ENCODE measurements at places on chromosomes 6 and 20. TPM values are rescaled to one million over a fixed set of nuclear protein-coding genes. Genes with fewer than 3 reads are reported as not detected.

- no peaks in the 10 kb centered on the region for H3K27me3 ChIP-seq
- no peak overlapping the region for H3K4me3 ChIP-seq
- H3K4me1 ChIP-seq = no peaks in the 10 kb centered on the region
- H3K27ac ChIP-seq = no peak overlapping the region
These were observed 107.6 kb upstream of the KHDRBS2 start for GRCh38 chr6:62393608-62394007.

Gene TCP11
- not detected for total RNA-seq

Gene OLIG3
- total RNA-seq = not detected

DNA sequence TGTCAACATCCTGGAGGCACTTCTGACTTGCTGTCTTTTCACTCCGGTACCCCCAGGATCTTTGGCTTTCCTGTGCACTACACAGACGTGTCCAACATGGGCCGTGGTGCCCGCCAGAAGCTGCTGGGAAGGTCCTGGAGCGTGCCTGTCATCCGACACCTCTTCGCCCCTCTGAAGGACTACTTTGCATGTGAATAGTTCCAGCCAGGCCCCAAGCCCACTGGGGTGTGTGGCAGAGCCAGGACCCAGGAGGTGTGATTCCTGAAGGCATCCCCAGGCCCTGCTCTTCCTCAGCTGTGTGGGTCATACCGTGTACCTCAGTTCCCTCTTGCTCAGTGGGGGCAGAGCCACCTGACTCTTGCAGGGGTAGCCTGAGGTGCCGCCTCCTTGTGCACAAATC, 12.0 kb upstream of the MAPRE1 start:
- H3K27me3 ChIP-seq = no peaks in the 10 kb centered on the region
- DNase-seq = no peak
- H3K4me3 ChIP-seq = no peak overlapping the region
- H3K4me1 ChIP-seq = no peaks in the 10 kb centered on the region

GRCh38 chr6:11563793-11564192, 26.2 kb downstream of the TMEM170B start:
- no peak for DNase-seq
- peaks cover 6% of the 10 kb centered on the region for H3K27me3 ChIP-seq
- H3K4me3 ChIP-seq = no peak overlapping the region
- no peaks in the 10 kb centered on the region for H3K36me3 ChIP-seq
- no peak overlapping the region for H3K27ac ChIP-seq

DNA sequence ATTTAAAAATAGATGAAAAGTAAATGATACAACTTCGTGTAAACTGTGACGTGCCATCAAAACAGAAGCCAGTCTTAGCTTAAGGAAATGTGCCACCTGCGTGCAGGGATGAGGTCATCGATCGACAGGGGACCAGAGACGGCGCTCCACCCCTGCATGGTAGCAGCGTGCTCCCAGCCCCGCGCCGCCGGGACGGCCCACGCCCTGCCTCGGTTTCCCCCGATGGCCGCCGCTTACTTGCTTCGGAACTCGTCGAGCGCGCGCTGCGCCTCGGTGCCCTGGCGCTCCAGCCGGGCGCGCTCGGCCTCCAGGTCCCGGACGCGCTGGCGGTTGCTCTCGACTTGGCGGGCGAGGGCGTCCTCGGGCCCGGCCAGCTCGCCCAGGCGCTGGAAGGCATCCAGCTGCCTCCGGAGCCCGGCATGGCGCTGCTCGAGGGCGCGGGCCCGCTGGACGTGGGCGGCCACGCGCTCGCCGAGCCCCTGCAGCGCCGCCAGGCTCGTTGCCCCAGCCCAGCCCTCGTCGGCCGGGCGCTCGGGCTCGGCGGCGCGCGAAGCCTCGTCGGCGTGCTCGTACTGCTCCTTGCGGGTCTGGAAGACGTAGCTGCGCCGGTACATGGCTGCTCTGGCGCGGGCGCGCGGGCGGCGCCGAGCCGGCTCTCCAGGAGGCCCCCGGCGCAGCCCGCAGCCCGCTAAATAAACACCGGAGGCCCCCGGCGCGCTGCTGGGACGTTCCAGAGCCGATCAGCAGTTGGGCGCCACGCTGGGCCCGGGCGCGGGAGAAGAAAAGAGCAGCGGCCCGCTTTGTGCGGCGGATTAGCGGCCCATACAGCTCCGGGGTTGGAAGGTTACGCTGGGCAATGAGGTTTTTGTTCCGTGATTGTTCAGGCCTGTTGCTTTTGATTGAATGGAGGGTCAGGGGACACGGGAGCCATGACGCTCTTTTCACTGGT, at the start of gene BFSP1:
Gene BFSP1 (minus strand): TSS at position 664 of the 949 bp plus-strand sequence. CDS start 50 bp downstream, at position 614.
- no peak within 1 kb of the TSS for H3K27ac ChIP-seq
- H3K4me3 ChIP-seq = no peak within 1 kb of the TSS
- H3K27me3 ChIP-seq = no peaks in the 10 kb centered on the region
- DNase-seq = no peak
- no peaks in the 10 kb centered on the region for H3K4me1 ChIP-seq
- no peaks in the 10 kb centered on the region for H3K36me3 ChIP-seq

GRCh38 chr6:154932515-154933027, 62.5 kb upstream of the TIAM2 start:
- H3K27me3 ChIP-seq = no peaks in the 10 kb centered on the region
- H3K4me3 ChIP-seq = no peak overlapping the region

DNA sequence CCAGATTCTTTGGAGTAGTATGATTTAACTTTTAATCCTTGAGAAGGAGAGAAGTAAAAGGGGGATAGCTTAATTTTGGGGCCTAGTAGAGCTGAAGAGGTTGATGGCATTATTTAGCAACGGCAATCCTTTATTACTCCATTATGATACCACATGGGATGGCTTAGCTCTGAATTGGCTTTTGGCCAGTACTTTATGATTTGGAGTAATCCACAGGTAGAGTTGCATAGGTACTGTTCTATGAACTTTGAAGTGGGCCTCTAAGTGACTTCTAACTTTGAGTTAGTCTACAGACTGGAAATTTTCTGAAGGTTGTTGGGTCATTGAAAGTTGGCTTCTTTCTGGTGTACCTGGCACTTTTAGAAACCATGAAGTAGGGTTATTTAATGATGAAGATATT, 11.6 kb downstream of the YWHAB start:
- peaks cover 62% of the 10 kb centered on the region for H3K36me3 ChIP-seq
- no peaks in the 10 kb centered on the region for H3K4me1 ChIP-seq
- no peak overlapping the region for H3K4me3 ChIP-seq
- H3K27me3 ChIP-seq = no peaks in the 10 kb centered on the region

- H3K4me3 ChIP-seq = no peak overlapping the region
- H3K27me3 ChIP-seq = no peaks in the 10 kb centered on the region
- no peaks in the 10 kb centered on the region for H3K36me3 ChIP-seq
- H3K27ac ChIP-seq = no peak overlapping the region
These were observed 10.5 kb downstream of the PLN start for GRCh38 chr6:118558464-118559217.

DNA sequence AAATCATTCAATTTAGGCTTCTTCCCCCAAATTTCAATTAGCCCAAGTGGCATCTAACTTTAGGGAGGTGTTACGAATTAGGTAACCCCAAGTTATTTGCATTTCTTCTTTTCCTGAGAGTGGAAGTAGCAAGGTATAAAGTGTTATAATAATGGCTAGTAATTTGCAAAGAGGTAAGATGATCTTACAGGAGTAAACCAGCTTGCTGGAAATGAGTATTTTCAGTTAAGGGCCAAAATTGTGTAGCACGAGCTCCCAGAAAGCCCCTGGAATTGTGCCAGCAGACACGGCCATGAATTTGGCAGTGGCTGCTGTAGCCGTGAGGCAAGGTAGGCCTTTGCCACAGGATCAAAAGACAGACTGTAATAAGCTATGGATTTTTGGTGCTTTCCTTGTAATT, 38.0 kb downstream of the CITED2 start:
- H3K4me3 ChIP-seq = no peak overlapping the region
- H3K27ac ChIP-seq = no peak overlapping the region
- no peak for DNase-seq
- no peaks in the 10 kb centered on the region for H3K4me1 ChIP-seq
- peaks cover 5% of the 10 kb centered on the region for H3K27me3 ChIP-seq

- no peak overlapping the region for H3K27ac ChIP-seq
- H3K4me1 ChIP-seq = no peaks in the 10 kb centered on the region
- DNase-seq = no peak
- no peaks in the 10 kb centered on the region for H3K27me3 ChIP-seq
These were observed 8.5 kb upstream of the FABP7 start for GRCh38 chr6:122770835-122771601.

GRCh38 chr20:8670207-8670892, 398.5 kb upstream of the PLCB4 start:
- DNase-seq = no peak
- H3K27me3 ChIP-seq = no peaks in the 10 kb centered on the region
- H3K27ac ChIP-seq = no peak overlapping the region
- no peaks in the 10 kb centered on the region for H3K4me1 ChIP-seq
- no peak overlapping the region for H3K4me3 ChIP-seq
- H3K36me3 ChIP-seq = no peaks in the 10 kb centered on the region

Measured in K562 (cell line).